ENCODE measurements at places on chromosomes 2 and 18. TPM values are rescaled to one million over a fixed set of nuclear protein-coding genes. Genes with fewer than 3 reads are reported as not detected.

DNA sequence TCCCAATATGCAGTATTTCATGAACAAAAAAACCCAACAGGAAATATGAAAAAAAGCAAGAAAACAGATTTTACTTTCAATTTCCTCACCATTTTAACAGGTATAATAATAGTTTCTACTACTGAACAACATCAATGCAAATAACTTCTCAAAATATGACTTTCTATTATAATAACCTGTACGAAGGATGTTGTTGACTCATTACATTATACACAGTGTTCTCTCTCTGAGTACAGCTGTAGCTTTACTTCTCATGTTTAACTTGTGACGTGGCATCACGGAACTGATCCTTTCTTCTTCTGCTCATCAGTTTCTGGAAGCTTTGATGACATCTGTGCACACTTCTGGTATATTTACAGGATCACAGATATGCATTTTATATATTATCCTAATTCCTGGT, 40.0 kb downstream of the FAM228A start:
- no peak for DNase-seq

DNA sequence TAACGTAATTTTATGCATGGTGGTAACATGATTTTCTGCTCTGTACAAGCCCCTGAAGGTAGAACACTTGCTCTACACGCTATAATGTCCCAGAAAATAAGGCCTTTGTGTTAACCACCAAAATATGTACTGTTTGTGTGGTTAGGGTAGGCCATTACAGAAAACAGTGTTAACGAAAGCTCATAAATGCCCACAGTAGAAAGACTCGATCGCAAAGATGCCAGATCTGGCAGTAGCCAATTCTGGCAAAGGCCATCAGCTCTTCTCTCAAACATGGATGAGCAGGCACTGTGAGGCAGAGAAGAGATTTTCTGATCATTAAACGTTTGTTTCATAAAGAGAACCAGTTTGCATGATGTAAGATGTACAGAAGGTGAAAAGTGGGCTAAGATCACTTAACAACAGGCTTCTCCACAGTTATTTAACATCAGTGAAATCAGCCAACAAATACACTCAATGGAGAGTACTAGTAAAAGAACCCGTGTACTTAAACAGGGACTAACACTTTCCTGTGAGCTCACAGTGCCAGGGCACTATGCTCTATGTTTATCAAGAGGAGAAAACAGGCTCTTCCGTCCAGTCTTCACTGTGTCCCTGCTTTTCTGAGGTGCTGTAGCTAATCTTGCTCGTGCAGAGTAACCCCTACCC, 80.3 kb downstream of the SPRED2 start:
- DNase-seq = no peak

DNA sequence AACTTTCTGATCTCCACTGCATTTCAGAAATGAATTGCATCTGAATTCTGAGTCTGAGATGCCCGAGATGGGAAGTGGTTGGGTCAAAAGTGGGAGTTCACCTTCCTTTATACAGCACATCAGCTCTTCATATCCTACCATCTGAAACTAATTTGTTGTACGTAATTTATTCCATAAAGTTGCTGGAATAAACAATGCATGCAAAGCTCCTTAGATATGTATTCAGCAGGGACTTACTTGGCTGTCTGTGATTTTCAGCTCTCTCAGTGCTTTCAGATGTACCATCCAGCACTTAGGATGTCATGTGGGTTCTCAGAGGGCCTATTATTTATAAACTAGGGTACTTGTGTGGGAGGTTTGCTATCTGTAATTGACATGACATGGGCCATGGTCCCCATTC, 46.9 kb upstream of the EFEMP1 start:
- no peak for DNase-seq

- no peak for DNase-seq
Measured at GRCh38 chr2:232668805-232669444, 28.2 kb upstream of the GIGYF2 start.

- no peak for DNase-seq
Measured at GRCh38 chr2:54529935-54530334, 73.8 kb downstream of the SPTBN1 start.

The ABCB11 gene
- 0.03 TPM for total RNA-seq

DNA sequence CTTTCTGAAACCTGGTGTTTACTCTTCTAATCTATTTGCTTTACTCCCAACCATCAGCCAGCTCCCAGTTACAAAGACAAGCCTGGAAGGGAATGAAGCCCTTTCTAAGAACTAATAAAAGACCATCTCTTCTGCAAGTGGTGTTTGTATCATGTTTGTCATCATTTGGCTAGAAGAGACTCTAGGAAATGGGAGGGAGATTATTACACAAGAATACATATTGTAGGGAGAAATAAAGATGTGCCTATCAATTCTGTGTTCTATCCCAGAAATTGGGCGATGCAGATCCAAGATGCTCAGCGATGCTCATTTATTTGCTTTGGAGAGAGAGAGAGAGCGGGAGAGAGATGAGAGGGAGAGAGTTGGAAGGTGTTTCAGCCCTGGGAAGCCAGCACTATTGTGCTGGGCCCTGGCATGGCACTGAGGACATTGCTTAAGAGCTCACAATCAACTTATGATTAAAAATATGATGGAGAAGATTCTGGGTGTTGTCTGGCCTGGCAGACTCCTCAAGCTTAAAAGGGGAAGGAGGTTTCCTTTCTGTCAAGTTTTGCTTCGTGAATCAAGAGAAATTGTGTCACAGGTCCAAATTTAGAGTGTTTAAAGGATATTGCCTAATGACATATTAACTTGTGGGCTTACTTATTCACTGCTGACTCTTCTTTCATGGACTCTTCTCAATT, 41.8 kb upstream of the AFF3 start:
- no peak for DNase-seq

The USP37 gene
- 7.1 TPM for total RNA-seq

DNA sequence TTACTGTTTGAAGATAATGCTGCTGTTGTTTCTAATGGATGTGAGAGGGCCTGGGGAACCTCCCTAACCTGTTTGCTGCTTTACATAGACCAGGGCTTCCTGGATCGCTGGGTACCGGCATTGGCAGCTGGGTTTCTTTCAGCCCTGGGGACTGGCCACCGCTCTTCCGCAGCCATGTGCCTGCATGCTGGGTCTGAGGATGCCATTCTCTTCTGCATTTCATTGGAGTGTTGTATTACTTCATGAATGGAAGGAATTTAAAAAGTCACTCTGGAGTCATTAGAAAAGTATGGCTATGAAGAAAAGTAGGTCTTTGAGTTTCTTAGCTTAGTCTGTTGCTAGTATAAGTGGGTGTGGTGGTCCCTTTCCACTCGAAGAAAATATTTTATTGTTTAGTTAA, 107.3 kb upstream of the MGAT5 start:
- DNase-seq = no peak

The NFE2L2 gene
- total RNA-seq = 66.5 TPM

- DNase-seq = no peak
Measured at GRCh38 chr2:61887717-61888266, 664 bp downstream of the CCT4 start.

The ALLC gene
- total RNA-seq = not detected

- DNase-seq = no peak
Measured at GRCh38 chr2:23596316-23596885, 211.4 kb downstream of the KLHL29 start.

GRCh38 chr2:19256121-19256601, 102.3 kb downstream of the OSR1 start:
- DNase-seq = no peak

All from cardiac septum (tissue), 1 donor.